ENCODE measurements at places on chromosomes 1 and 21.

- no peak for DNase-seq
Observed at GRCh38 chr21:17752171-17752570, 67.0 kb downstream of the C21orf91 start.

- no peak for DNase-seq
Observed at GRCh38 chr21:44616591-44616926, 4.7 kb downstream of the KRTAP10-8 start.

DNA sequence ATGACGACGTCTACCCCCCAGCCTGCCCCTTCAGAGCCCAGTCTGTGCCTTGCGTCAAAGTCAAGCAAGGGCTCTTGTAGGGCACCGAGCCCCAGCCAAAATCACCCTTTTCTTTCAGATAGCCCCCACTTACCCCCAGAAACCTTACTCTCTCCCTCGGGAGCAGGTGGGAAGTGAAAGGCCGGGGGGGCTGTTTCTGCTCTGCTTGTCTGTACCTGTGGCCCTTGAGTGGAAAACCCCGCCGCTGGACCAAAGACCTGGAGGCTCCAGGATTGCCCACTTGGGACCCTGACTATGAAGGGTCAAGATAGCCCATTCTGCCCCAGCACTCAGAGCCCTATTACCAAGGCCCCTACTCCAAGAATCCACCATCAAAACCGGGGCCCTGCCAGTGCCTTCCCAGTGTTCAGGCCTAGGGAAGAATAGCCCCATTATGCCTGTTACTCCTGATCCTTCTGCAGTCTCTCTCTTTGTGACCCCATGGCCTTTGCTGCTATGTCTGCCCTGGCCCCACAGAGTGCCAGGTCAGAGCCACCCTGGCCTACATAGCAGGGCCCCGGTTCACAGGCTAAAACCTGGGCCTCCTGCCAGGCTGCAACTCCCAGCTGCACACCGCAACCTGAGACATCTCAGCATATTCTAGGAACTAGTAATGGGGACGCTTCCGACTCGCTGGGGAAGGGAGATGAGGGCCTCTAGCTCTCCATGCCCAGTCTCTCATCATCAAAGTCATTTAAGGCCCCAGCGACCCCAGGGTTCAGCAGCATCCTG, 22.2 kb upstream of the HPDL start:
- no peak for DNase-seq

DNA sequence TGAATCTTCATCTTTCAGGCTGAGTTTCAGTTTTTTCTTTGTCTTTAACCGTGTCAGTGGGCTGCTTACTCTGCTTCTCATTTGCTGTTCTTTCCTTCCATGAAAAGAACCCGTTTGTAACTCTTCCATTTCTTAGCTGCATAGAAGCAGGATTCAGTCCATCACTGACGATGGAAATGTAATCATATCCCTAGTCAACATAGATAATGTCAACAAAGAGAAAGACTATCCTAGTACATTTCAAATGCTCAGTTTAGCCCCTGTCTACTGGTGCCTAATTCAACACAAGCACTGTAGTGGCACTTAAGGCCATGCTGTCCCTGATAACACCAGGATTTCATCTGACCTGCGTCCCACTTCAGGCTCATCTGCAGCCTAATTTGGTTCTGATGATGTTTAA, 376 bp downstream of the GBP1 start:
- no peak for DNase-seq

GRCh38 chr1:30318413-30318812, 405.0 kb downstream of the MATN1 start:
- DNase-seq, result no peak

GRCh38 chr1:13725714-13726175, 25.8 kb downstream of the PRDM2 start:
- peak; percentile 58 for DNase-seq

DNA sequence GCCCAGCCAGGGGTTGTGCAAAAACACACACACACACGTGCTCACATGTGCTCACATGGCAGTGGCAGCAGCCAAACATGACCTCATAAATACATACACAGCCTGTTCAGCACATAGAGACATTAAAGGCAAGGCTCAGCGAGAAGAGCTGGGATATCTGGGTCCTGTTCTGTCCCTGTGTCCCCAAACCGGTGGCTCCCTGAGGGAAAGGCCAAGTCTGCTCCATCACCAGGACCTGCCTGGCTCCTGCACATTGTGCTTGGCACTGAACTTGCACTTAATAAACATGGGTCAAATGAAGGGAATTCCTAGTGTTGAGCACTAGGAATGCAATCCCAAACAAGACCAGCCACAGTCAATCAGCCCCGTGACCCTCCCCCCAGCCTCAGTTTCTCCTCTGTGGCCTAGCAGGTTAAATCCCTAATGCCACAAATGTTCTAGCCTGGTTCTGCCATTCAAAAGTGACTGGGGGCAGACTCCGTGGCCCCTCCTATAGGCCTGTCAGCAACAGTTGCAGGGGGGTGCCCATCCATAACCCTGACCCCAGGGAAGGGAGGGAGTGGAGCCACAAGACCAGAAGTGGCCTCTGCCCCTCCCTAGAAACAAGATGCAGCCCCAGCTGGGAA, 160.9 kb upstream of the VAMP3 start:
- no peak for DNase-seq

DNA sequence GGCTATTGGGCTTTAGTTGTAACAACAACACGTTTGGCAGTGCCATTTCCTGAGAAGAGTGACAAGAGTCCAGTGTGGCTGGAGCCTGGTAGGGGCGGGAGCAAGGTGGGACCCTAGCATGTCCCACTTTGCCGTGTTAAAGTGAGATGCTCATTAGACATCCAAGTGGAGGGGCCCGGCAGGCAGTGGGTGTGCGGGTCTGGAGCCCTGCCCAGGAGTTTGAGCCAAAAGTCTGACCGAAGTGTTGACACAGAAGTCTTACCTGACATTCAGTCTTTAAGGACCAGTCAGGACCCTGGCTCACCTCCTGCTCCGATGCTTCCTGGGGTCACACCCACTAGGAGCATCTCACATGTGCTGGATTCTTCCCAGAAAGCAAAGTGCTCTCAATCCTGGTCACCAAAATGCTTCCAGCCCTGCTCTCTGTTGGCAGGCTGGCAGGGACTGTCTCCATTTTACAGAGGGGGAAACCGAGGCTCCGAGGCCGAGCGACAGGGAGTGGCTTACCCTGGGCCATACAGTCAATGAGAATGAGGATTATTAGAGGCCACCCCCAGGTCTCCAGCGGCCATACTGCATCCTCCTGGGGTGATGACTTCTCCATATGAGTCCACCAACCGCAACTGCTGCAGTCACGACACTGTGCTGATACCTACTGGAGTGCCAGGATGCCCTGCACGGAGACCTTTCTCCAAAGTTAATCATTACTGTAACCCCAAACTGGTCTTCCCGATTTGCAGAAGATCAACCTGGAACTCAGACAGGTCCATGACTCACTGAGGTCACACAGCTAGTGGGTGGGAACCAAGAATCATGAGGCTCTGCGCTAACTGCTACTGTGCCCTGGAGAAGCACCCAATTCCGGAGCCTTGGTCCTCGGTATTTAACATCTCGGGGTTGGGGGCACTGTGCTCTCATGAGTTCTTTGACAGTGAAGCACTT, 112.7 kb downstream of the PRDM2 start:
- no peak for DNase-seq

DNA sequence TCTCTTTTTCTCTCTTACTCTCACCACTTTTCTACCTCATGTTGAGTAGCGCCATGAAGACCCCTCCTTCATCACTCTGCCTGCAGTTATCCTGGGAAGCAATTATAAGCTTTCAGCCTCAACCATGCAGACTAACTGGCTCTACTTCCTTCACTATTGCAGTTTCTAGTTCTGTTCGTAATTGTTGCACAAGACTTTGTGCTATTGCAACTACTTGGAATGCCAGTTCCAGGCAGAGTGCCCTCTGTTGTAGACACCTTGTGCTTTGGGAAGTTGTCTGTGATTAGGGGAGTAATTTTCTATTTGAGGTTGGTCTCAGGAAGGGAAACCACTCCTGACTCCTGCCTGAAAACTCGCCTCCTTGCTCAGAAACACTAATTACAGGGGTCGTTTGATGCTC, 19.4 kb downstream of the PGM1 start:
- DNase-seq, result peak; percentile 40

DNA sequence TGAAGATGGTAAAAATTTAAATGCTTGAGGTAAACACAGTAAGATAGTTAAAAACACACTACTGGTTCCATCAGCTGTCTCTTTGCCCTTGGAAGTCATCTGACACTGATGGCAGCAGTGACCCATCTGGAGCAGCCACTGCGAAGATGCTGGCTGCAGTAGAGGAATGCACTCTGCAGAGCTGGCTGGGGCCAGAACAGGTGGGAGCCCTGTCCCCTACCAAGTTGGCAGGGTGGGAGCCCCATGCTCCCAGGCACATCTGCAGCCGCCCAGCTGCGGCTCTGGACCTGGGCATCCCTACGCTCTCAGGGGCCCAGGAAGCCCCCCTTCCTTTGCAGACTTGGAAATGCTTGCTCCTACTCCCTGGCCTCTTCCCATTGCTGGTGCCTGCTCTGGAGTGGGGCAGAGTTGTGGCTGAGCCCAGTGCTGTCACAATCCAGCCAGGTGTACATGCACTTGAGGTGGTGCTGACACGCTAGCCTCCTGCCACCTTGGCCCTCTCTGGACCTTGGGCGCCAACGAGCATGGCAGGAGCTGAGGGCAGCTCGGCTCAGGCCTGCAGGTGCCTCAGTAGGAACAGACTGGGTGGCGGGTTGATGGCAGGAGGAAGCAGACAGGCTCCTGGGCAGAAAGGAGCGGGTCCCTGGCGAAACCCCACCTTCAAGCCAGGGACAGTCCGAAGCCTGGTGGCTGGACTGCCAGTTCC, 227.0 kb downstream of the FGGY start:
- DNase-seq, result no peak

GRCh38 chr21:39715804-39716397, 29.1 kb upstream of the IGSF5 start:
- DNase-seq, result peak; percentile 68

GRCh38 chr1:91944087-91944486, 5.1 kb upstream of the BRDT start:
- no peak for DNase-seq

- no peak for DNase-seq
Observed at GRCh38 chr1:150066838-150067183, 765 bp upstream of the VPS45 start.

GRCh38 chr1:180779584-180779983, 133.1 kb upstream of the KIAA1614 start:
- no peak for DNase-seq

GRCh38 chr1:74790453-74790852, 57.5 kb downstream of the TYW3 start:
- no peak for DNase-seq

- no peak for DNase-seq
Observed at GRCh38 chr1:111988743-111989453, 570 bp downstream of the KCND3 start.

GRCh38 chr21:44510508-44511218, 29.3 kb downstream of the KRTAP10-1 start:
- DNase-seq, result peak; percentile 87

GRCh38 chr1:163580926-163581325, 259.2 kb downstream of the NUF2 start:
- DNase-seq, result no peak

- DNase-seq, result no peak
Observed at GRCh38 chr1:3524556-3525203, 70.2 kb downstream of the ARHGEF16 start.

DNA sequence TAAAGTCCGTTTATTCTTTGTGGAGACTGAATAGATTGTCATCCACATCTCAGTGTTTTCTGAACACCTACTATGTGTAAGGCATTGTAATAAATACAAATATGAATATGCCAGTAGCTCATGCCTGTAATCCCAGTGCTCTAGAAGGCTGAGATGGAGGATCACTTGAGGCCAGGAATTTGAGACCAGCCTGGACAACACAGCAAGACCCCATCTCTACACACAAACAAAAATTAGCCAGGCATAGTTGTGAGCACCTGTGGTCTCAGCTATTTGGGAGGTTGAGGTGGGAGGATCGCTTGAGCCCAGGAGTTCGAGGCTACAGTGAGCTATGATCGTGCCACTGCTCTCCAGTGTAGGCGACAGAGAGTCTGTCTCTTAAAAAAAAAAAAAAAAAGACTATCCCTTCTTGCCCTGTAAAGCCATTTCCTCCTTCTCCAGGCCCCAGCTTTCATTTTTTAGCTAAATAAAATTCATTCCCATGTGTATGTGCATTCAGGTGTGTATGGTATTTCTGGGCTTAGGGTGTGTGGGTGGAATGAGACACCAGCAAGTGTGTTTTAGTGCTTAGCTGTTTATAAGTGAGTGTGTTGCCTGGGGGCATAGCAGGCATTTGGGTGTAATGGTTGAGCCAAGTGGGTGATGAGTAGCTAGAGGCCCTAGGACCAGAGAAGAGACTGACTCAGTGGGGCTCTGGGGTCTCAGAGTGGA, 7.8 kb downstream of the CELSR2 start:
- DNase-seq, result no peak

GRCh38 chr1:1542766-1543705, 2.6 kb upstream of the TMEM240 start:
- no peak for DNase-seq

DNA sequence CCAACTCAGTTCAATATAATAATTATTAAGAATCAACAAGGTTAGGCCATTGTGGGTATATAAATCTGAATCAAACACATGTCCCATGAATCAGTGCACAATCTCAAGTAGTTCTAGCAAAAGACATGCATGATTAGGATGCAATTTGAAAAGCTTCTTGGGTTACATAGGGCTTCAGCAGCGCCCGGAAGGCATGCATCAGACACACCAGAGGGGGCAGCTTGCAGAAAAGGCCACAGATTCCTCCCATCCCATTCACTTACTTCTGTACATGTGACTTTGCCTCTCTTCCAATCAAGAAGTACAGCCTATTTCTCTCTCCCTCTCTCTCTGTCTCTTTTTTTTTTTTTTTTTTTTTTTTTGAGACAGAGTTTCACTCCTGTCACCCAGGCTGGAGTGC, 91.8 kb downstream of the KCNN3 start:
- no peak for DNase-seq

DNA sequence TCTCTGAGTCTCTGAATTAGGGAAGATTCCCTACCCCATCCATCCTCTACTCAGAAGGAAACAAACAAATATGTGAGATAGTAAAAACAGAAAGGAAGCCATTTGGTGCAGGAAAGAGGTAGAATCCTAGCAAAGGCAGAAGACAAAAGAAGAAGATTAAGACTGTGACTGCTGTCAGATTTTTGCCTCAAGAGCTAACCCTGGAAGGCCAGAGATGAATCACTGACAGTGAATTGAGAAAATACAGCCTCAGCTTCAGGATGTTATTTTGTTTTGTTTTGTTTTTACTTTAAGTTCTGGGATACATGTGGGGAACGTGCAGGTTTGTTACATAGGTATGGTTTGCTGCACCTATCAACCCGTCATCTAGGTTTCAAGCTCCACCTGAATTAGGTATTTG, 31.7 kb downstream of the DSTYK start:
- no peak for DNase-seq

GRCh38 chr1:225462714-225463574, 35.1 kb upstream of the LBR start:
- peak; percentile 52 for DNase-seq

DNA sequence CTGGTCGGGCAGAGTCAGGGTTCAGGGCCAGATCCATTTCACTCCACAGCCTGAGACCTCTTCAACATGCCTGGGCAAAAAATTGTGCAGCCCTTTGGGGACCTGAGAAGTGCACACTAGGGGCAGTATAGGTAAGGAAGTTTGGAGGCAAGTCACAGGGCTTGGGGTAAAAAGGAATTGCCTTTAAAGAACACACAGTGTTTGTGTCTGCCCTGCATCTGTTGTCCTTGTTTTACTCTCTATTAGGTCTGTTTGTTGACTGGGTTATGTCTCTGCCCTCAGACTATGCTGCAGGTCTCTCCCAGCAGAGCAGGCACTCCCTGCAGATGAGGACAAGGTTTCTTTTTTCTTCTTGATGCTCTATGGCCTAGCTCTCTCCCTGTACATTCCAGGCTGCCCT, 22.0 kb downstream of the LDLRAD2 start:
- no peak for DNase-seq

GRCh38 chr1:163248064-163248463, 45.3 kb upstream of the RGS5 start:
- no peak for DNase-seq
